Heart left ventricle (tissue), 16 donors: ENCODE measurements at places on chromosomes 7 and 10.

GRCh38 chr10:36050763-36051499, 408.8 kb upstream of the FZD8 start:
- DNase-seq, result no peak

- no peak for DNase-seq
These were observed 10.6 kb upstream of the GPR37 start for GRCh38 chr7:124776153-124776552.

DNA sequence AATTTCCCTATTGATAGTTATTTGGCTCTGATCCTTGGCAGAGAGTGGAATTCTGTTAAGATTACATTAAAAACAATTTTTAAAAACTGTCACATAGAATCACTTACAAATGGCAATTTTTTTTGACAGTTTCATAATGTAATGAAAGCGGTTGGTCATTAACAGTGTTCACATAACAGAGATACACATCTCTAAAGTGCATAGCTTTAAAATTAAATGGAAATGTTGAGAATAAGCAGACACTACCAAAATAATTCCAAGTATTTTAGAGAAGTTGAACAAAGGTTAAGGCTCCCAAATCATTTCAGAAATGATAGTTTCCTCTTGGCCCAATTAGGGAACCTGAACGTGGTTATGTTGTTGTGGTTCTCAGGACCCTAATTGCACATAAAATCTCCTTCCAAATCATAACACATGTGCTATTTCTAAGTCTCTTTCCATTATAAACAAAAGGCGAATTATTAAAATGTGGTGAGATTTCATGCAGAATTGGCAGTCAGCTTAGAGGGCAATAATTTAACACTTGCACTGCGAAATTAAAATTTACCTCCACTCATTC, 528.9 kb upstream of the FZD8 start:
- DNase-seq, result no peak

DNA sequence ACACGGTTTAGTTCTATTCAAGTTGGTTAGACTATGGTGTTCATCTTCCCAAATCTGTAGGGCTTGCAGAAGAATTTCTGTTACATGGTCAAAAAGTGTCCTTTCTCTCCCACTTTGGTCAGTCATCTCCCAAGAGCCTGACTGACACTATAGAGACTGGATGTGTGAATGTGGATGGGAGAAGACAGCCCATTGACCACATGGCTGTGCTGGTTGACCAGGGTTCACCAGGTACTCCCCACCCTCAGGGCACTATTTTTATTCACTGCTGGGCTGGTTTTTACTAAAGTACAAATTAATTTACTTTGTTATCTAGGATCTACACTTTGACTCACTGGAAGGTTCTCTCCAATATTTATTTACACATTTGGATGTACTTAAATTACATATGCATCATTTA, 2.3 kb downstream of the ZNF804B start:
- no peak for DNase-seq

DNA sequence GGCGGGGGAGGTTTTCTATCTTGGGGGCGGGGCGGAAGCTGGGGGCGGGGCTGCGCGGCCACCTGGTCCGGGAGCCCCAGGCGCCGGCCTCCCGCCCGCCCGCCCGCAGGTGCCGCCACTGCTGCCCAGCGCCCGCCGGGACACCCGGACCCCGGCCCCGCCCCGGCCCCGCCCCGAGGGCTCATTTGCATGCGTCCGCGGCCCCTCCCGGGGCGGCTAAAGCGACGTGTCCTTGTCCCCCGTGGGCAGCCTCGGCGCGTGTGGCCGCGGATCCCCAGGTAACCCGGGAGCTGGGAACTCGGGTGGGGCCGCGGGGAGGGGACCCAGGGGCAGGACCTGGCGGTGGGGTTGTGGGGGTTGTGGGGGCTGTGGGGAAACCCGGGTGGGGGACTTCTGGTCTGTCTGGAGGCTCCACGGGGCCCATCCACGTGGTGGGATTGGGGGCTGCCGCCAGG, at the start of gene BHLHA15:
Gene BHLHA15, plus strand, starts transcription at position 219 of the 455 bp plus-strand sequence. CDS start 871 bp downstream, outside the sequence.
- DNase-seq, result peak; percentile 64

DNA sequence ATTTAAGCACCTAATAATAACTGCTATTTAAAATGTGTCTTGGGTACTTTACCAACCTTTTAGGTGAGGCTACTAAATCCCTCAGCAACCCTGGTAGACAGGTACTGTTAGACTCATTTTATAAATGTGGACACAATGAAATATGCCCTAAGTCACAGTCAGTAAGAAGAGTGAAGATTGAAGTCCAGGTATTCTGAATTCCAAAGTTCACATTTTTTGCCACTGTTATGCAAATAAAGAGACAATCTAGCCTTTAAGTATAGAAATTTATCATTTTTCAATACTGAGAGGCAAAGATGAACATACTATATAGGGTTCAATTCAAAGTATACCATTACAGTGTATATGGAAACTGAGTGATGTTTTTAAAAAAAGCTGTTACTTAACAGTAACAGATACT, 102.7 kb downstream of the LMBR1 start:
- no peak for DNase-seq

- DNase-seq, result no peak
These were observed 159.3 kb downstream of the LCOR start for GRCh38 chr10:96991313-96991841.

GRCh38 chr10:56068473-56069263, 292.4 kb downstream of the ZWINT start:
- DNase-seq, result no peak

GRCh38 chr7:150453892-150454291, 3.5 kb downstream of the GIMAP8 start:
- no peak for DNase-seq

- DNase-seq, result no peak
These were observed 59.1 kb downstream of the JAZF1 start for GRCh38 chr7:28121496-28121895.

DNA sequence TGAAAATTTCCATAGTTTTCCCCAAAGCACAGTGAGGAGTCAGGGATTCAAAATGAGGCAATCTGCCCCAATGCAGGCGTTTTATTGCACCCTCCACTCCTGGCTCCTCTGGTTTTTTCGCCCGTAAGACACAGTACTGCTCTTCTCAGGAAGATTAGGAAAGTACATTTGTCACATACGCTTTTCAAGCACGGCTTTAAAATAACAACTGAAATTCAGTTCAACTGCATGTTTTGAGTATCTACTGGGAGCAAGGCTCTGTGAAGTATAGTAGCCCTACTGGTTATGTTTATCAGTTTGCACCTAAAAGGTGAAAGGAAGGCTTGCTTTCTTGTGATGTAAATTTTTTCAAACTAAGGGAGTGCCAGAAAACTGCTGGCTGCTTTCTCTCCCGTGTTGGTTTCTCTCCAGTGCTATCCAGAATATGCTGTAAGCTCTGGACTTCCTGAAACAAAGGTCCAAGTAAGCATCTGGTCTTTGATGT, 1.9 kb upstream of the SGMS1 start:
- DNase-seq, result no peak

- no peak for DNase-seq
These were observed 269.1 kb downstream of the NEBL start for GRCh38 chr10:20627946-20628507.

- DNase-seq, result no peak
These were observed 153.8 kb downstream of the PLPP4 start for GRCh38 chr10:120610791-120611190.

GRCh38 chr7:78420001-78420400, 621.4 kb downstream of the PHTF2 start:
- no peak for DNase-seq
